ENCODE measurements at places on chromosomes 16 and 17. TPM values are rescaled to one million over a fixed set of nuclear protein-coding genes. Genes with fewer than 3 reads are reported as not detected.

DNA sequence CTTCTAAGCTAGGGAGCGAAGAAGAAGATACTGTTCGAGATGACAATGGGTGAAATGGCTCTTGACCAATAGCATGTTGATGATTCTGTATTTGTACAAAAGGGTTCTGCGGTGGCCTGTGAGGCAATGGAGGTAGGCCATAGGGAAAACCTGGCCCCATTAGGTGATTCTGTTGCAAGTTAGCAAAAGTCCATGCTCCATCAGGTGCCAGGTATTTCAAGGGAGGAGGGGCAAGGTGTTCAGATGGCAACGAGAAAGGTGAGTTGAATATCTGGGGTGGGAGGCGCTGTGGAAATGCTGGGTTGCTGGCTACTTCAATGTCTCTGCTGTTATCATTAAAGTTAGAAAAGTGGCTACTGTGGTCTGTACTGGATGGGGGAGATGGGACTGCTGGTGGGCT is 62.8 kb downstream of the CACNG1 start:
- no peaks in the 10 kb centered on the region for H3K4me1 ChIP-seq
- peaks cover 45% of the 10 kb centered on the region for H3K36me3 ChIP-seq
- no peak overlapping the region for H3K27ac ChIP-seq
- H3K27me3 ChIP-seq, result no peaks in the 10 kb centered on the region
- no peak overlapping the region for H3K4me3 ChIP-seq

DNA sequence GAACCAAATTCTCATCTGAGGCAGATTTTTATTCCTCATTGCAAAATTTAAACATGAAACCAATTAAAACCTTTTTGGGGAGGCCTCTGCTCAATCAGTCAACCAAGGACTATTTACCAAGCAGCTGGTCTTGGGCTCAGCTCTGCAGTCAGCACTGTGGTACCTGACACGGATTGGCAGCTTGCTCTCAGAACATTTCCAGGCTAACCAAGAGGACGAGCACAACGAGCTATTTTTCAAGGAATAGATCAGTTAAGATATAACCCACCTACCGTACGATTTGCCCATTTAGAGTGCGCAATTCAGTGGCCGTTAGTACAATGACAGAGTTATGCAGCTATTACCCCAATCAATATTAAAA is 26.4 kb upstream of the KLHDC4 start:
- H3K4me1 ChIP-seq, result no peaks in the 10 kb centered on the region
- H3K27ac ChIP-seq, result no peak overlapping the region
- H3K36me3 ChIP-seq, result no peaks in the 10 kb centered on the region
- H3K27me3 ChIP-seq, result no peaks in the 10 kb centered on the region
- no peak for DNase-seq

DNA sequence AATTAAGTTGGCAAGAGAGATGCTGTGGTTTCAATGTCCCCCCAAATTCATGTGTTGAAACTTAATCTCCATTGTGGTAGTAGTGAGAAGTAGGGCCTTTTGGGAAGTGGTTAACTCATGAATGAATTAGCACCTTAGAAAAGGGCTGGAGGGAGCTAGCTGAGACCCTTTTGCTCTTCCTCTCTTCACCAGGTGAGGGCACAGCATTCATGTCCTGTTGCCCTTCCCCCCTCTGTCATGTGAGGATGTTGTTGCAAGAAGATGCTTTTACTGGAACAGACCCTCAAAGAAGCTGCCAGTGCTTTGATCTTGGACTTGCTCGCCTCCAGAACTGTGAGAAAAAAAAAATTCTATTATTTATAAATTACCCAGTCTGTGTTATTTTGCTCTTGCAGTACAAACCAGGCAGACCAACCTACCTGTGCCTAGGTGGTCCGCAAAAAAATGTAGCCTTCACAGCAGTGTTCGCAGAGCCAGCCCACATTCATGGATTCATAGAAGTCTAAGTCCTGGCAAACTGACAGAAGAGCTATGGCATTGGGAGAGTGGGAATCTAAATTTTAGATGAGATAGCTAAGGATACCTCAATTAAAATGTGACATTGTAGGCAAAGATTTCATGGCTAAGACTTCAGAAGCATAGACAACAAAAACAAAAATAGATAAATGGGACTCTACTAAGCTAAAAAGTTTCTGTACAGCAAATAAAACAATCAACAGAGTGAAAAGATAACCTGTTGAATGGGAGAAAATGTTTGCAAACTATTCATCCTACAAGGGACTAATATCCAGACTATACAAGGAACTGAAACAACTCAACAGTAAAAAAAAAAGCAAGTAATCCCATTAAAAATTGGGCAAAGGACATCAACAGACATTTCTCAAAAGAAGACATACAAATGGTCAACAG is 32.0 kb upstream of the ABCA5 start:
- DNase-seq, result no peak
- H3K27me3 ChIP-seq, result no peaks in the 10 kb centered on the region
- no peak overlapping the region for H3K27ac ChIP-seq
- no peaks in the 10 kb centered on the region for H3K4me1 ChIP-seq
- H3K36me3 ChIP-seq, result no peaks in the 10 kb centered on the region

GRCh38 chr16:31064882-31065461 is 9.1 kb downstream of the ZNF668 start:
- peaks cover 13% of the 10 kb centered on the region for H3K4me1 ChIP-seq
- no peak overlapping the region for H3K4me3 ChIP-seq
- H3K27ac ChIP-seq, result peak overlapping the region; percentile 70

DNA sequence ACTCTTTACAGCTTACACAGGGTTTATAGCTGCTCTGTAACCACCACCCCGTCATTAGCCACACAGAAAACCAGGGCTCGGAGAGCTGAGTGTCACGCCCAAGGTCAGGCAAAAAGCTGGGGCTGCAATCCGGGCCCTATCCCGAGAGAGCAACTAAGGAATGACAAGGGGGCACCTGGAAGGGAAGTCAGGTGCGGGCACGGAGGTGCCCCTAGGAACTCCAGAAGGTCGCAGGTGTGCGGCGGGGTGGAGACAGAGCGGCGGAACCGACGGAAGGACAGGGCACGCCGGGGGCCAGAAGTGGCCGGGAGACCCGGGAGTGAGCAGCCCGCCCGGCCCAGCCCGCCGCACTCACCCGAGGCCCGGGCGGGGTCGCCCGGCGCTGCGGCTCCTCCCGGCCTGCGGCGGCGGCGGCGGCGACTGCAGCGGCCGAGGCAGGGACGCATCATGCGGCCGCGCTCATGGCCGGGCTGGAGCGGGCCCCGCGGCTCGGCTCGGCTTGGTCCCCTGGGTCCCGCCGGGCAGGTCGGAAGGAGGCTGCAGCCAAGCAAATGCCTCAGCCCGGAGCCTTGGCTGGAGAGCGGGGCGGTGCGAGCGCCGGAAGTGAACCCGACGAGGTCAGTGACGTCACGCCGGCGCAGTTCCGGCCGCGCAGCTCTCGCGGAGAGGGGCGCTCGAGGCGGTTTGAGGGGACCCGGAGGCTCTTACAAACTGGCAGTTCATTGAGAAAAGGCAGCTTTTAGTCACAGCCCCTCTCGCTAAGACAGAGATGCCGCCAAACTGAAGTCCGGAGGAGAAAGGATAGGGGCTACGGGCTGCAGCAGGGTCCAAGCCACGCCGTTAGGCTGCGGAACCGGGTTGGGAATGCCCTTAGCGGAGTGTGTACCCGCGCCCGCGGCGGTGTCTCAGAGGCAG is at the start of gene ZDHHC7:
ZDHHC7 (minus strand) TSS at position 605 of the 915 bp plus-strand sequence. CDS start 20,917 bp downstream, outside the sequence.
- peaks cover 69% of the 10 kb centered on the region for H3K4me1 ChIP-seq
- peak within 1 kb of the TSS; percentile 99 for H3K27ac ChIP-seq
- no peaks in the 10 kb centered on the region for H3K36me3 ChIP-seq
- no peaks in the 10 kb centered on the region for H3K27me3 ChIP-seq

AGRP gene
- total RNA-seq, result not detected

ANKFN1 gene
- total RNA-seq, result not detected
